ENCODE measurements at places on chromosomes 1 and 21.

GRCh38 chr1:220696226-220696862 is 6.2 kb downstream of the C1orf115 start:
- DNase-seq: no peak

GRCh38 chr21:15797577-15798363 is 68.0 kb downstream of the USP25 start:
- no peak for DNase-seq

DNA sequence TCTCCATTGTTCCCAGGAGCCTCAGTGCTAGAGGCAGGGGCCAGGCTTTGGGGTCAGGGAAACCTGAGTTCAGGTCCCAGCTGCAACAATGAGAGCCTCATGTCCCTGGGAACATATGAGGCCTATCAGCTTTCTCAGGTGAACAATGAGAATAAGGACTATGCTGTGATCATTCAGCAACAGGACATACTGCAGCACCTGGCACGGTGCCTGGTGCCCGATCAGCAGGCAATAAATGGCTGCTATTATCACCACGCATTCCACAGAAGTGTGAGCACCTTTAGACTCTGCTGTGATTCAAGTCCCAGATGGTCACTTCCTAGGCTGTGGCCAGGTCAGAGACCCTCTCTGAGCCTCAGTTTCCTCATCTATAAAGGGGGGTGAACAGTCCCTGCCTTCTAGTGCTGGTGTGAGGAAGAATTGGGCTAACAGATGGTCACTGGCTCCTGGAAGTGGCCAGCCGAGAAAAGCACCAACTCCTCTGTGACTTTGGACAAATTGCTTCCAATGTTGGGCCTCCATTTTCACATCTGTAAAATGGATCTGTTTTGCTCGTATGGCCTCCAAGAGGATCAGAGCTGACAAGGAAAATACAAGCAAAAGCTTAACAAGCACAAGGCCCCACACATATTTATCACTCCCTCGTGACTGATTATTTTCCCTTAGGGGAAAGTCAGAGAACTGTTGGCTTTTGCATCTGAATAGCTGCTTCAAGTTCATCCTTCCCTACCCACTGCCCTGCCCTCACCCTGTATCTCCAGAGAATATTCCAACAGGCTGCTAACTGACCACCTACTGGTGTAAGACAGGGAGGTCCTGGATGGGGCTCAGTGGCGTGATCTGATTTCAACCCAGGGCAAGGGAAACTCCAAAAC is 1.1 kb downstream of the SLC5A9 start:
- DNase-seq: no peak

DNA sequence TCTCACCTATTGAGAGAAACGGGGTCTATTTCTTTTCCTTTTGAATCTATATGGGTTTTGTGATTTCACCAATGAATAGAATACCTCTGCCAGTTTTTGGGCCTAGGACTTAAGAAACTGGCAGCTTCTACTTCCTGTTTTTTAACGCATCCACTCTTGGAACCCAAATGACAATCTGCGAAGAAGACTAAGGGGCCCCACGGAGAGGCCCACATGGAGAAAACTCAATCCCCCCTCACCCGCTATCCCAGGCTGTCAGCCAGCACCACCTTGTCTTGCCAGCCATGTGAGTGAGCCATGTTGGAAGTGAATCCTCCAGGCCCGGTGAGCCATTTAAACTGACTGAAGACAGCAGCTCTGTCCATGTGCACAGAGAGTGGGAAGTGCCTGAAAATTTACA is 3.6 kb upstream of the HENMT1 start:
- no peak for DNase-seq

- no peak for DNase-seq
These were observed 231.1 kb downstream of the SIPA1L2 start for GRCh38 chr1:232398823-232399222.

- DNase-seq: no peak
These were observed 22.5 kb downstream of the INTS3 start for GRCh38 chr1:153750026-153750995.

- DNase-seq: no peak
These were observed 28.8 kb upstream of the MTMR11 start for GRCh38 chr1:149965440-149965839.

GRCh38 chr1:211336161-211336560 is 9.5 kb downstream of the TRAF5 start:
- DNase-seq: no peak

GRCh38 chr1:170534626-170535147 is 2.7 kb downstream of the GORAB start:
- DNase-seq: no peak

GRCh38 chr1:169025412-169025811 is 81.1 kb upstream of the ATP1B1 start:
- no peak for DNase-seq

DNA sequence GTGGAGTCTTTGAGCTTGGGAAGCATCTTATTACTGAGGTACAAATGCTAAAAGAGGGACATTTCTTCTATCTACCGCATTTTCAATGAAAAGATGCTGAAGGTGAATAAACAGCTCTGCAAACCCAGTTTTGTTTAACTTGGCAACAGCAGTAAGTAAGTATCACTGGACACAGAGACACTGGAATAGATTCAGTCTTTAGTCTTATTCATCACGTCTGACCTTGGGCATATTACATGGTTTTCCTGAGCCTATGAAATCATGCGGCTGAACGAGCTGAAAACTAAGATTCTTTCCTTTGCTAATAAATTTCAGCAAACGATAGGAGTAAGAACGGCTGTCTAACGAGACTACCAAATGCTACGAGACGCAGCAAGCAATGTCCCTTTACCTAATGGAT is 207.4 kb downstream of the GABPA start:
- DNase-seq: no peak

DNA sequence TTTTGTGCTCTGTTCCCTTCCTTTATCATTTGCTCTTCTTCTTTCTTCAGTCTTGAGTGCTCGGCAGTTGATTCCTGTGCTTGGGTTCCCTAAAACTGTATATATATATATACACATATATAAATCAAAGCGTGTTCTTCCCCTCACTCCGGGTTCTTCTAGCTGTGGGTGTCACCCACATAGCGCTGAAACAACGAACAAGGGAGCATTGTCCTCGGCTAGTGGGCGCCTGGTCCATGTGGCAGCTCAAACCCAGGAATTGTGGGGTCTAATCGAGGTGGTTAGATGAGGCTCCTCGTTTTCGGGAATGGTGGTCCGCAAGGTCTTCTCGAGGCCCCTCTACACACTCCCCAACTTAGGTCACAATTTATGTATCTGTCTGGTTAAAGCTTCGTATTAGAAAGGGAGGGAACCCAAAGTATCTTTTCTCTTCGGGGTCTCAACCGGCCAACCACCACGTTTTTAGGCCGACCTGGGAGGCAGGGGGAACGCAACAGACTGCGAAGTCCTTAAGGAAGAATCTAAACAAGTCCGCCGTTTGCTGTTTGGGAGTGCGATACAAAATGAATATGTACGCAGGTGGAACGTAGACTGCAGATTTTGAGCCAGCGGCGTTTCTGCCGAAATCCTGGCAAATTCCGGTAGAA is 504 bp upstream of the SDHC start:
- DNase-seq: no peak

Measured in stimulated activated CD8-positive, alpha-beta memory T cell treated with anti-CD3 and anti-CD28 coated beads, Interleukin-7, amount 100 ng/mL, for 1 hour (primary cell).